Left ventricle myocardium inferior (tissue), 1 donor: ENCODE measurements at places on chromosomes 3 and 15.

- no peak for DNase-seq
These were observed 43.5 kb upstream of the SSR3 start for GRCh38 chr3:156598413-156598812.

DNA sequence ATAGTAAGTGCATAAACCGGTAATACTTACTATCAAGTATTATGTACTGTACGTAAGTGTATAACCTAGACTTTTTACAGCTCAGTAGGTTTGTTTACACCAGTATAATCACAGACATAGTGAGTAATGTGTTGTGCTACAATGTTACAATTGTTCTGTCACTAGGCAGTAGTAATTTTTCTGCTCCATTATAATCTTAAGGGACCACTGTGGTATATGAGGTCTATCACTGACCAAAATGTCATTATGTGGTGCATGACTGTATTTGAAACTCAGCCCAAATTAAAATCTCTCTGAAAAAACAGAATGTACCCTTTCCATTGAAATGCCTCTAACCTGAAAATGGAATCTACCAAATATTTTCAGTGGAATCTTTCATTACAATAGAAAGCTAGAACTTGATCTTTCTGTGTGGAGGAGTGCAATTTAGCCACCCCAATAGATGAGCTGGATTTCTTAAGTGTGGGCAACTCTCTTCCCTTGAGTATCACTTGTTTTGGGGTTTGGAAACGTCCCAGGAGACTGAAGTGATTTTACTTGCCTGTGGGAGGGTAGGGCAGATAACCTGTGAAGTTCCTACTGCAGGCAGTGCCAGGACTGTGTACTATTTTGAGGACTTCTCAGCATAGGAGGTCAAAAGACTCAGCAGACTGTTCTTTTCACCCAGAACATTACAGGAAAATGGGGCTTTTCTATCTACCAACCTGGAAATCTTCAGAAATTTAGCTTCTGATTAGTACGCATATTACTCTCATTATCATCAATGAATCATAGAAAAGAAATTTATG lies 50.9 kb downstream of the FAM98B start:
- DNase-seq: no peak

DNA sequence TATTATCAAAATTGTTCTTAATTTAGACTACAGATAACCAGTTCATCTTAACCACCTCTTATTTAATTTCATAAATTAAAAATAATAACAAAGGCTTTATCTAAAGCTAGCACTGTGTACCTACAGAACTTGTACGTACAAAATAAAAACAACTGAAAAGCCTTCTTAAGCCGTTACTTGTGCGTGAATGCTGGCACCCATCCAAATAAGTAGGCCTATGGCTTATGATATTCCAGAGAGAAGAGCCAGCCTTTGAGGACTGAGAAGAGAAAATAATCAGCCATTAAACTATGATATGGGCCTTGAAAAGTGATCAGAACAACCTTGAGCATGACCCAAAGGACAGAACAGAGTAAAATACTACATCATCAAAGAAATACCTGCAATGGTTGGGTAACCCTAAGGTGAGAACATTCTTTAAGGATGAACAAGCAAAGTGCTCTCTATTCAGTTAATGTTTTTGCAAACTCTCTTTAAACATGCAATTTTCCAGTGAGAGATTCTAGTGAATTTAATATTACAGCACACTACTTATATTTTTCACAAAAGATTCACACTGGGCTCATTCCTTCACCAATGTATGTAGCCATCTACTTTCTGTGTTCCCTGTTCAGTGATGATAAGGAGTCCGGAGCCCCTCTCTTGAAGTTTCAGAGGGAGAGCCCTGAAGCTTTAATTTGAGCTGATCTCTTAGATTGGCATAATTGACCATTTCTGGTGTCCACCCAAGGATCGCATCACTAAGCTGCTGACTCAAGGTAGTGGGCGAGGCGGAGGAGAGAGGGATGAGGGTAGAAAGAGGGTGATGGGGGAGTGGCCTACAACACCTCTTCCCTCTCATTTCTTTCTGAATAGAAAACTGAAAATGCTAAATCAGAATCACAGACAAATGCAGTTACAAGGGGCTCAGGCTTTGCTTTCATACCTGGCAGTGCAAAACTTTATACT lies 7.7 kb upstream of the ACTC1 start:
- no peak for DNase-seq

GRCh38 chr3:25257026-25257425 lies 171.0 kb upstream of the RARB start:
- no peak for DNase-seq

- no peak for DNase-seq
These were observed 43.9 kb downstream of the ADCY5 start for GRCh38 chr3:123405021-123405420.

DNA sequence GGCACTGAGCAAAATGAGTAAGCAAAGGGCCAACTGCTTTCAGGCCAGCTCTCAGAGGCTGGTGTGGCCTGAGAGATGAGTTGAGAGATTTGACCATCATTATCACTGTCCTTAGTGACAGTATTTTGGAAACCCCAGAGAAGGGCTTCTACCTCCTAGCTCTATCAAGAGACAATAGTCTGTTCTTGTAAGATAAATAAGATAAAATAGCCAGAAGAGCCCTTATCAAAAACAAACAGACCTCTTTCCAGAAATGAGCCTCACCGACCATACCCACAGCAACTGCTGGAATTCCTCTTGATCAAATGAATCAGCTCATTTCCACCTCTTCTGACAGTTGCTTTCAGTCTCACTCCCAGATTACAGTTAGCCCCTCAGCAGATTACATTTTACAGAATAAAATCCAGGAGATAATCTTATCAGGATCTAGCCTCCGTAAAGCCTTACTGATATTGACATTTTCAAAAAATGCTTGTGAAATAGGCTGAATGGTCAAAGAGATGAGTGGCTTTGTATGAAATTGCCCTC lies 4.5 kb downstream of the HDC start:
- DNase-seq: no peak

GRCh38 chr3:177131927-177132636 lies 65.2 kb downstream of the TBL1XR1 start:
- no peak for DNase-seq

DNA sequence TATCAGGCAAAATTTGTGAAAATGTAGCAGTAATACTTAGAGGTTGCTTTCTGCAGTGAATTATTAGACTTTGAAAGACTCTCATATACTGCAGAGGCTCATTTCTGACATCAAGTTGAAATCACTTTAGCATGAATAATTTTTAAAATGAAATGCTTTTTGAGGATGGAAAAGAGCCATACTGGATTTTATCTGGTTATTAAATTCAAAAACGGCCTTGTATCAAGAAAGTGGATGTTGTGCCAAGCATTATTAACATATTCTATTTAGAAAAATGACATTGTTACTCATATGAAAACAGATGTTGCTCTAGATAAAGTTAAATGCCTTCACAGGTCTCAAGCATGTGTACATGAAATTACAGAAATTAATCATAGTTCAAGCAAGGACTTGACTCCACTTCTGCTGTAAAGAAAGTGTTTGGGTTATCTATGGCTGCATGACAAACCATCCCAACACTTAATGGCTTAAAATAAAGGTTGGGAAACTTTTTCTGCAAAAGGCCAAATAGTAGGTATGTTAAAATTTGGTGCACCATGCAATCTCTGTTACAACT lies 64.5 kb upstream of the ZNF280D start:
- no peak for DNase-seq
